Cortex of kidney (tissue), 1 donor: ENCODE measurements at places on chromosomes 2 and 18.

DNA sequence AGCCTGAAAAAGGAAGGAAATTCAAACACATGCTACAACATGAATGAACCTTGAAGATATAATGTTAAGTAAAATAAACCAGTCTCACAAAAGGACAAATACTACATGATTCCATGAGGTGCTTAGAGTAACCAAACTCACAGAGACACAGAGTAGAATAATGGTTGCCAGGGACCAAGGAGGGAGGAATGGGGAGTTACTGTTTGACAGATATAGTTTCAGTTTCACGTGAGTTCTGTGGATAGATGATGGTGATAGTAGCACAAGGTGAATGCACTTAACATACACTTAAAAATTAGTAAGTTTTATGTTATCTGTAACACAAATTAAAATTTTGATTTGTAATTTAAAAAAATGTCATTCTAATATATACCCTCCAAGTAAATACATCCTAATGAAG is 106.9 kb upstream of the ACVR1C start:
- DNase-seq: no peak

- no peak for DNase-seq
These were observed 180.0 kb upstream of the CCDC150 start for GRCh38 chr2:196459539-196459938.

- DNase-seq: no peak
These were observed 115.8 kb upstream of the NOSTRIN start for GRCh38 chr2:168686452-168687191.

DNA sequence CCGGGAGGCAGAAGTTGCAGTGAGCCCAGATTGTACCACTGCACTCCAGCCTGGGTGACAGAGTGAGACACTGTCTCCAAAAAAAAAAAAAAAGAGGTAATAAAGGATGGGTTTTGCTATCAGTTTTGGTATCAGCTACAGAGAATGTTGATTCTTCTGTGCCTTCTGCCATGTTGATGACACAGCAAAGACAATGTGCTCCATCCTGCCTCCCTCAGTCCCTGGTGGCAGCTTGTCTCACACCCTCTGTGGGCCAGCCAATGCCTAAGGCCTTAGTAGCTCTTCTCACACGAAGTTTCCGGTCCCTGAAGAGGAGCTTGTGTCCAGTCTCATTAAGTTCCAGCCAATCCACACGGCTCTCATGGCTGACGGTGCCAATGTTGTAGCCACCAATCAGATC is 17.6 kb downstream of the IFT172 start:
- no peak for DNase-seq

- no peak for DNase-seq
These were observed 929.4 kb upstream of the PIK3C3 start for GRCh38 chr18:41025666-41026065.

GRCh38 chr18:56721491-56721890 is 70.3 kb downstream of the WDR7 start:
- DNase-seq: no peak

GRCh38 chr2:3728104-3729054 is 25.0 kb downstream of the DCDC2C start:
- DNase-seq: no peak
